ENCODE measurements at places on chromosomes 4 and X.

- DNase-seq, result no peak
Measured at GRCh38 chr4:7649741-7650531, 215.2 kb upstream of the PSAPL1 start.

DNA sequence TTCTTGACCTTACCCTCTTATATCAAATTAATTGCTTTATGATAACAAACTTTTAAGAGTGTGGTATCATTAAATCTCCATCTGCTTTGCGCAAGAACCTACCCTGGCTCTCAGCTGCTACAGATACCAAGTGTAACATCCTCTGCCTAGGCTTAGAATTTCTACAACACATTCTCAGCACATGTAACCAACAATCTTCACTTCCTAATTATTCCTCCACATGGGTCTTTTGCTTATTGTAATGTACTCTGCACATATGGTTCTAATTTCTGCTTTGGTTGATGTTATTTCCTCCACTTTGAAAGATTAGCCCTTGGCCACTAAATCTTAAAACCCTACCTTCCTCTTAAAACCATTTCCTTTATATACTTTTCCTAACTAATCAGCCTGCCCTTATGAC is 242.4 kb downstream of the ARHGAP24 start:
- no peak for DNase-seq

GRCh38 chr4:109972786-109973528 is 60.3 kb downstream of the EGF start:
- no peak for DNase-seq

GRCh38 chr4:58749206-58749605 is 1639.0 kb upstream of the IGFBP7 start:
- DNase-seq, result no peak

DNA sequence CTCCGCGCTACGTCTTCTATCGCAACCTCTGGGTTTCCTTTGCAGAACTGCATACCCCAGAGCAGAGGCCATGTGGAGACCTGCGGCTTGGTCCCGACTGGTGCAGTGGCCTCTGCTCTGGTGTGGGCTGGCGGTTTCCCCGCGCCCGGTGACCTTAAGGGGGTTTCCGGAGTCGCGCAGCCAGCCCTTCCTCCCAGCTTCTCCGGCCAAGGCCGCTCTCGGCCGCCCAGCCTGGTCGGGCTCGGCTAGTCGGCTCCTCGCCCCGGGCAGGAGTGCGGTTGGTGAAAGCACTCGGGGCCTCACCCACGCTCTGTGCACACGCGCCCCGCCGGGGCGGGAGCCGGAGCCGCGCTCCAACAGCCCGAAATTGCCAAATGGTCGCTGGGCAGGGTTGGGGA is 84.9 kb downstream of the BCOR start:
- DNase-seq, result peak; percentile 43

GRCh38 chrX:131216828-131217227 is 72.3 kb downstream of the IGSF1 start:
- no peak for DNase-seq

DNA sequence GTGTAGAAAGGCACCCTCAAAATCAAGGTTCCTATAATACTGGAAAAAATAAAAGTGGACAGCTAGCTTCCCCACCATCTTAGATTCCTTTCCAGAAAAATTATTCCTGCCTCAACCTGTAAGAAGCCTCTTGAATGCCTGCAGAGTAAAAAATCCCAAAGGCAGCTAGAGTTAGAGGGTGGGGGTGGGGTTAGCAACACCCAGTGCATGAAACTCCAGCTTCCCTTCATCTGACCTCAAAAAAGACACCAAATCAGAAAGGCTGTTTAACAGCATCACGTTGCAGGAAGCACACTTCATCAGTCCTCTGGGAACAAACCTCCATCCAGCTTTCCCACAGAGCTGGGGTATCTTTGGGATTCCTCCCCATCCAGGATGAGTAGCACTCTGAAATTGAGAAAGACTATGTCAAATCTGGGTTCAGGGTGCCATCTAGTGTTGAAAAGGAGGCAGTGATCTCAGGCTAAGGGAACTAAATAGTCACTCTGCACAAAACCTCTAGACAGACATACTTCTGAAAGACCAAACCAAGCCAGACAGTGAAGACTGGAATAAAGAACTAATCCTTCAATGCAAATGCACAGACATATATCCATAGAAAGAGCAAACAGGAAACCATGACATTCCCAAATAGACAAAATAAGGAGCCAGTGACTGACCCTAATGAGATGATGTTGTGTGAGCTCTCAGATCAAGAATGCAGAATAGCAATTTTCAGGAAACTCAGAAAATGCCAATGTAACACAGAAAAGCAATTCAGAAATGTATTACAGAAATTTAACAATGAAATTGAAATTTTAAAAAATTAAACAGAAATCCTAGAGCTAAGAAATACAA is 97.9 kb downstream of the ARHGEF9 start:
- DNase-seq, result peak; percentile 52

- DNase-seq, result no peak
Measured at GRCh38 chr4:7959078-7959477, 19.4 kb upstream of the AFAP1 start.

GRCh38 chr4:17468619-17469221 is 43.2 kb downstream of the QDPR start:
- peak; percentile 15 for DNase-seq

GRCh38 chrX:40109288-40110008 is 11.7 kb upstream of the BCOR start:
- peak; percentile 71 for DNase-seq

- no peak for DNase-seq
Measured at GRCh38 chr4:183142571-183143550, 43.8 kb downstream of the WWC2 start.

GRCh38 chr4:36256398-36256891 is 12.1 kb upstream of the ARAP2 start:
- DNase-seq, result no peak

DNA sequence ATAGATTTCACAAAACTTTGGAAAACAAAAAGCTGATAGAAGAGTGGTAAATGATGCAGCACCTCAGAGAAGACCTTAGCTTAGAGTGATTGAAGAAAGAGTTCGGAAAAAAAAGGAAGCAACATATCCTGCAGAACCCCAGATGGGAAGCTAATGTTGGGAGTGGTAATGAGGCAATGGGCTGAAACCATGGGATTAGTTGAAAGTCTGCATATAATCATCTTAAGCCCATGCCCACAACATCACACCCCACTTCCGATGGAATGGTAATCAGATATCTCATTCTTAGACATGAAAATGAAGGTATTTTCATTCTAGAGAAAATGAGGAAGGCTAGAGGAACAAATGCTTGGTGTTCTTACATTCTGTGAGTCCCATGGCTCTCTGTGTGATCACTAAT is 146.3 kb upstream of the ADAMTS3 start:
- DNase-seq, result no peak

DNA sequence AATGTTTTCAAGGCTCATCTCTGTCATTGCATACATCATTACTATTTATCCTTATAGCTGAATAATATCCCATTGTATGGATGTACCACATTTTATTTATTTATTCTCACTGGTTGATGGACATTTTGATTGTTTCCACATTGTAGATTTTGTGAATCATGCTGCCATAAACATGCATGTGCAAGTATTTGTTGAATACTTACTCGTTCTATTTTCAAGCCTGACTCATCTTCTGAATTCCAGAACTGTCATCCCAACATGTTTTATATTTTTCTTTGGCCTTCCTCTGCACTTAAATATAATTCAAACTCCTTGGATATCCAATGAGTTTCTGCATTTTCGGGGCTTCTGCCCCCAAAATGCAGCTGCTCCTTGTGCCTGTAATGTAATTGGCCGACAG is 77.6 kb downstream of the MXRA5 start:
- no peak for DNase-seq

DNA sequence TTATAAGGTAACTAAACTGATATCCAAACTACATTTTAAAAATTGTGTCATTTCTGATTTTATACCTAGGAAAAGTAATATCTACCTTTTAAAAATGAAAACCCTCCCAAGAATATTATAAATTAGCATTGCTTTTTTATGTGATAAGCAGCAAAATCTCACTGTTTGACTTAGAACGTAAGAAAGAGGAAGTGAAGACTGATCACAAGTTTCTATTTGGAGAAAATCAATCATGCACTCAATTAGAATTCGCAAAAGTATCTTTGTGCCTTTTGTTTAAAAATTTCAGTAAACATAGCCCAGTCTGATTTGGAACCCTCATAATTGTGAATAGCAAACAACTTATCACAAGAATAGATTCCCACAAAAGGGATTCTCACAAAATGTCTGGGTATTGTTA is 142.7 kb downstream of the TENM3 start:
- no peak for DNase-seq

DNA sequence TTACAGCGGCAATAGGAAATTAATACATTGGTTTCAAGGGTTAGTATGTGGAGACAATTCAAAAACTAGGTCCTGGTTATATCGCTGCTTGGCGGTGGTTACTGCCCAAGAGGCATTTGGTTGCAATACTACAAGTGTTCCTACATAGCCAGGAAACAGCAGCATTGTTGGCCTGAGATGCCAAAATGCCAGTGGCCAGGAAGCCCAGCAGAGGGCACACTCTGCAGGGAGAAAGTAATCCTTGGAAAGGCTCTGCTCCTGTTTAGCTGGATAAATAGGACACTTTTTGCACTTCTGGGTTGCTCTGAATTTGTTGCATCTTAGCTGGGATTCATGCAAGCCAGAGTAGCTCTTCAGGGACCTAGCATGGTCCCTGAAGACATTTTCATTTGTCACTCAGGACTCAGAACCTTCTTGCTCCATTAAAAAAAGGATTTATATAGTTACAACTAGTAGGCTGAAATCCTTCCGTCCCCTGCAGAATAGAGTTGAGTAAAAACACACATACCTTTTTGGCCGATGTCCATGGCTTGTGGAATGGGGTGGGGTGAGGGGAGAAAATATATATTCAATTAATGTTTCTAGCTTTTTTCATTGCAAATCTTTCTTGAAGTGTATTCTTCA is 8.1 kb upstream of the GPR119 start:
- peak; percentile 29 for DNase-seq

- DNase-seq, result no peak
Measured at GRCh38 chr4:142402156-142402555, 443.9 kb downstream of the INPP4B start.

GRCh38 chr4:162409048-162409447 is 245.2 kb upstream of the FSTL5 start:
- DNase-seq, result no peak

- DNase-seq, result no peak
Measured at GRCh38 chr4:75666299-75666698, 6.9 kb downstream of the G3BP2 start.

- DNase-seq, result no peak
Measured at GRCh38 chr4:84740057-84740456, 157.1 kb downstream of the CDS1 start.

- no peak for DNase-seq
Measured at GRCh38 chrX:8907688-8908087, 106.5 kb upstream of the FAM9A start.

DNA sequence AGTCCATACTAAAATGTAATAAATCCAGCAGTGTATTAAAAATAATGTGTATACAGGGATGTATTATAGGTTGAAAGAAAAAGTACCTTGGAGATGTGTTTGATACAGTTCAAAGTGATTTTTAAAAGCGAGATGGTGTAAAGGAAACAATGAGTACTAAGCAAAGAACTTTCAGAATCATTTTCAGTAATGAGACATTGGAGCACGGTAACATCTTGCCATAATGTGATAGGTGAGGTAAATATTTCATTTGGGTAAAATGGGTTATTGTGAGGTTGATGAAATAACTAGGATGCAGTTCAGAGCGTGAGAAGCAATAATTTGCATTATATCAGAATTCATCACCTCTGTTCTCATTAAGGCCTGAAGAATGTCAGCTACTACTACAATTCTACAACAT is 25.9 kb downstream of the EIF2S3 start:
- no peak for DNase-seq

GRCh38 chrX:119206203-119206602 is 29.9 kb upstream of the PGRMC1 start:
- no peak for DNase-seq

- no peak for DNase-seq
Measured at GRCh38 chr4:55661398-55662056, 25.4 kb upstream of the NMU start.

DNA sequence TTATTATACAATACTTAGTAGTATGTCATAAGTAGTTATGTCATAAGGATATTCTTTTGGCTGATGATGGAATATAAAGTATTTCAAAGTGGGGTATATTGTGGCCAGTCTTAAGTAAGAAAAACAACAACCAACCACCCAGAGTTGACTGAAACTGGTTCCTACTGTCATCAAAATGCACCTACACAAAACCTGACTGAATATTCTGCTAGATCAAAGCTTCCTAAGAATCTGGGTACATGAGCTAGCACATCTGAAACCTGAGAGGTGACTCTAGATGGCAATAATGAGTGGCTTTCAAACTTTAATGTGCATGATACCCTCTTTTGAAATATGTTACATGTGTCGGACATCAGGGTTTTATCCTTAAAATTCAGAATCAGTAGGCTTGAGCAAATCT is 60.4 kb downstream of the REELD1 start:
- DNase-seq, result no peak

DNA sequence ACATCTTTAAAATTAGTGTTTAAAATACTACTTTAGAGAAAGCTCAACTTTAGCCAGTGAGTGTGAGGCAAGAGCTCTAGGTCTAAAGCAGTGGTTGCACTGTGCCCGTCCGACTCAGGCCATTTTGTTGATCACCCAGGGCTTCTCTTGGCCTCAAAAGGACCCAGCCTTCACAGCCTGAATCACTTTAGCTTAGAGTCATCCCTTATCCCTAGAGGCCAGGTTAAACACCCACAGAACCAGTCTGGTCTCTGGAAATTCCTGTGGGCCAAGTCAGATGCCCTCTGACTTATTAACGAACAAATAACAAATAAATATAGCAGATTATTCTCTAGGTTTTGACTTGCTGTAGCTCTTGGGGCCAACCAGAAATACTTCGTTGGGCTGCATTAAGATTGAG is 102.3 kb downstream of the WWC2 start:
- no peak for DNase-seq

GRCh38 chrX:119755981-119756533 is 2.3 kb upstream of the SOWAHD start:
- peak; percentile 91 for DNase-seq

- no peak for DNase-seq
Measured at GRCh38 chr4:33334416-33334815, 2614.2 kb downstream of the PCDH7 start.

GRCh38 chr4:184815046-184815877 is 10.5 kb downstream of the ACSL1 start:
- peak; percentile 62 for DNase-seq

- DNase-seq, result peak; percentile 20
Measured at GRCh38 chr4:173289353-173289727, 44.8 kb downstream of the HMGB2 start.

- DNase-seq, result no peak
Measured at GRCh38 chr4:10706236-10706635, 21.7 kb upstream of the CLNK start.

Data from MM.1S (cell line).